ENCODE measurements at places on chromosomes 16 and 17.

- DNase-seq = no peak
These were observed 17.3 kb upstream of the SPN start for GRCh38 chr16:29645694-29646187.

GRCh38 chr16:77212741-77213541 lies 13.7 kb downstream of the SYCE1L start:
- peak; percentile 80 for DNase-seq

DNA sequence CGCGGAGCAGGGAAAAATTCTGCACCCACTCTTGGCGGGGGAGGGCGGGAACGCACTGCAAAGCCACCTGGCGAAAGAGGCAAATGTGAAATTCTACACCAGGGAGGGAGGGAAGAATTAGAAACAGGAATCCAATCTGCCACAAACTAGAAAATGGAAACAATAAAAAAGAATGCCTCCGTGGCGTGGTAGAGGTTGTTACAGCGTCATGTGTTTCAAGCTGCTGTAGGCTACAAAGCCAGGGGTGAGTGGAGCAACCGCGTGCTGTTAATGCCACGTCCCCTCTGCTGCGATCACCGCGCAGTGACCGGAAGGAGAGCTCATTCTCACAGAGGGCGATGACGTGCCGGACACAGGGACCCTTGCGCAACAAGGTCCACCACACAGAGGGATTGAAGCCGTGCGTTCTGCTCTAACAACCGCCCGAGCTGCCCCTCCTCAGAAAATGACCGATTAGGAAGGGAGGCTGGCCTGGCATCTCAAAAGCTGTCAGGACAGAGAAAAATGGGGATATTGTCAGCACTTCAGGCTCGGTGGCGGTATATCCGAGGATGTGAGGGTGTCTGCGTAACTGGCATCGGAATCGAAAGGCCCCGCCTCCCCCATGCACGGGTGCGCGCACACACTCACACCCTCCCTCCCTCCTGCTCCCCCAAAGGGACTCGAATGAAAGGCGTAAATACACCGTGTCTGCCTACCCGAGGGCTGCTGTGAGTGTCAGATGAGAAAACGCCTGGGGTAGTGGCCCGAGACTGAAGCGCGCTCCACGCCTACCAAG lies 70.8 kb upstream of the TNRC6C start:
- DNase-seq = peak; percentile 80

GRCh38 chr16:79295162-79295561 lies 305.4 kb downstream of the MAF start:
- no peak for DNase-seq

DNA sequence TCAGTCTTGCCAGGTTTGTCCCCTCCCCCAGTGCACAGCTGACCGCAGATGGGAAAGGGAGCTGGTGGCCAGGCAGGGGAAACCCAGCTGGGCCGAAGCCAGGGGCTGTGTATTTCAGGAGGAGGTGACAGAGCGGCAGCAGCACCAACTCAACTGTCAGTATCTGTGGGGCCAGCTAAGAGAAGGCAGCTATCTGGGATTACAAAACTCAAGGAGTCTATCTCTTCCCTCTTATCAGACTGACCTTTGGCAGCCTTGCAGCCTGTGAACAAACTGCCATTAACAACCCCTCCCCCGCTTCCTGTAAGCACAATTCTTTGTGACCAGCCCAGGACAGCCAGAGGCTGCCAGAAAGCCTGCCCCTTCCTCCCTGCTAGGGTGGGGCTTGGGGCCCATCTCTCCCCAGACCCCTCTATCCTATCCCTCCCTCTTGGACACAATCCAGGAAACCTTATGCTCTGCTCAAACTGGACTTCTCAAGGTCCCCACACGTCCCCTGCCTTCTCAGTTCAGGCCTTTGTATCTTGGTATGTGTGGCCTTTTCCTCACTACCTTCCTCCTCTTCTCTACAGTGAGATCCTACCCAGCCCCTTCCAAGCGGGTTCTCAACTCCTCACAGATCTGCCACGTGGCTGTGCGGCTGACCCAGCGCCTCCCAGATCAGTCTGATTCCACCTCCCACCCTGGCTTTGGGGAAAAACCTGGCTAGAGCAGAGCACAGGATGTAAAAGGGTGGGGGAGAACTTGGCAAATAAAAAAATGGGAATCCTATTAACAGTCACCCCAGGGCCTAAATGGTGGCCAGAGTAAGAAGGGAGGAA lies 10.5 kb downstream of the ST3GAL2 start:
- no peak for DNase-seq

DNA sequence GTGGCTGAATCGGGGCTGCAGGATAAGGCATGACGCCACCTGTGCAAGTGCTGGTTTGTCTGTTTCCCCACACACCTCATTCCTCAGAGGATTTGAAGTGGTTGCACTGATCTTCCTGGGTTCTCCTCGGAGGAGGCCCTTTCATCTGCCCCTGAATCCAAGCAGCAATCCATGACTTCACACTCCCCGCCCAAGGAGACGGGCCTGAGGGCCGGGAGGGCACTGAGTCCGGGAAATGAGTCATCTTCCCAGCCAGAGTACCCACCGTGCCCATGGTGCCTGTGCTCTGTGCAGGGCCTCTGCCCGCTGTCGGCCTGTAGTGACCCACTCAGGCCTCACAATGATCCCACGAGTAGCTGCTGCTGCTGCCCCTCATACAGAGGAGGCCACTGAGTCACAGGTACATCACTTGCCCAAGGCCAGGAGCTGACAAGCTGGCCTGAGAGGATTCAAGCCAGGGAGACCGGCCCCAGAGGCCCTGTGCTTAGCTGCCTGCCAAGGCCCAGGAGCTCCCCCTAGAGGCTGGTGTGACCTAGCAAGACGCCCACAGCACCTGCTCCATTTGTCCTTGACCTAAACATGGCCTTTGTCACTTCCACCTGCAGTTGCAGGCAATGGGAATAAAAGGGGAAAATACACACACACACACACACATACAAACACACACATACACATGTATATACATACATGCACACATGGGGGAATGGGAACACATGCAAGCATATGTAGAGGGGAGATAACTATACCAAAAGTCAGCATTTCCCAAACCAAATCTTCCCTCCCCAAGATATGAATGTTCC lies 240.0 kb downstream of the C16orf95 start:
- DNase-seq = no peak

All from activated T-cell treated with anti-CD3 and anti-CD28 coated beads, Interleukin-2, amount 50 U/mL, for 1 hour (primary cell).